ENCODE measurements at places on chromosomes 11 and 22. TPM values are rescaled to one million over a fixed set of nuclear protein-coding genes. Genes with fewer than 3 reads are reported as not detected.

The SYNGR1 gene
- total RNA-seq, result 13.0 TPM

DNA sequence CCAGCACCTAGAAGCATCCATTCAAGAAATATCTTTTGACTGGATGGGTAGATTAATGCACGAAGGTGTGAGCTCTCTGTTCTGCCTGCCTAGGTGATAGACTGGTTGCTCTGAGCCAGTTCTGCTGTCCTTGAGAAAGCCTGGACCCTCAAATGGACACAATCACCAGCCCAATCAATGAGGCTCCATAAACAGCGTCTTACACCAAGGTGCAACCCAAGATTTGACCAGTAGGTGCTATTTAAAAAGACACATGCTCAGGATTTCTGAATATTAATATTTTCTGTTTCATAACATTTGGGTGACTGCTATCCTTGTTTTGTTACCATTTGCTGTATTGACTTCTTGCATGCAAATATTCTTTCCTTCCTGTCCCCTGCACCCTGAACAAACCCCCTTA lies 39.0 kb downstream of the PAMR1 start:
- H3K27ac ChIP-seq, result no peak overlapping the region
- H3K27me3 ChIP-seq, result no peaks in the 10 kb centered on the region
- peaks cover 23% of the 10 kb centered on the region for H3K4me1 ChIP-seq
- H3K36me3 ChIP-seq, result no peaks in the 10 kb centered on the region

- H3K4me3 ChIP-seq, result peak overlapping the region; percentile 83
- peaks cover 6% of the 10 kb centered on the region for H3K4me1 ChIP-seq
- H3K27ac ChIP-seq, result peak overlapping the region; percentile 80
- DNase-seq, result peak; percentile 74
- H3K27me3 ChIP-seq, result no peaks in the 10 kb centered on the region
Measured at GRCh38 chr22:20080776-20081654, 974 bp downstream of the DGCR8 start.

GRCh38 chr22:42949159-42949558 lies 65.8 kb downstream of the PACSIN2 start:
- no peak overlapping the region for H3K4me3 ChIP-seq
- no peak overlapping the region for H3K27ac ChIP-seq
- H3K36me3 ChIP-seq, result peaks cover 2% of the 10 kb centered on the region
- DNase-seq, result peak; percentile 74
- H3K4me1 ChIP-seq, result peaks cover 9% of the 10 kb centered on the region

The MCAT gene
- total RNA-seq, result 8.5 TPM

The ZNF280B gene
- 0.33 TPM for total RNA-seq

DNA sequence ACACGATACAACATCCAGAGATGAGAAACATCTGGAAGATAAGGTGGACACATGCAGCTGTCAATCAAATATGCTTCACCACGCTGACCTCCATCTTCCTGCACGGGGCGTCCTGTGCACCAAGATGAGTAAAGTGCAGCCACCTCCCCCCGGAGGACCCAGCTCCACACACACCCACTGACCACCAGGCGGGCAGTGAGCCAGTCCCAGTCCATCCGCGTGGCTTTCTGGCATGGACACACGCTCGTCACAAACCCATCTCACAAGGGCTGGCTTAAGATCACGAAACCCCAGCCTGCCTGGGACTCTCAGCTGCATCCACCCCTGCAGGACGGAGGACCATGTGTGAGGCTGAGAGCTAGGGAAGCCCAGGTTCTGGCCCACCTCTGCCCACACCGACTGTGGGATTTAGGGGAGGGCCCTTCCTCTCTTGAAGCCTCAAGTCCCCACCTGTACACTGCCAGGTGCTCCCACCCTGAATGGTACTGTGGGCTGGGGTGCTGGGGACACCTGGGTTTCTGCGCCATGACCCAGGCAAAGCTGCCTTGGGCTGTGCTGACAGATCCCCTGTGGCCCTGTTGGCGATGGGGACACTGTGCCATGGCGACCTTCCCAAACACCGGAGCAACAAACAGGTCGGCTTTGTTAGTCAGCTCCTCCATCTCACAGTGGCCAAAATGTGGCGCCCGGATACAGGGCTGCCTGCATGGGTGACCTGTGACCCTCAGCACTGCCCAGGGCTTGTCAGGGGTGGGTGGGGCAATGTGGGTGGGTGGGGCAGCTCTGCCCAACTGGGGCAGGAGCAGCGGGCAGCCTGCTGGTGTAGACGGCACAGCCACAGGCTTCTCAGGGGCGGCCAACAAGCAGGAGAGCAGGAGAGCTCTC lies 629.0 kb downstream of the TBC1D22A start:
- no peaks in the 10 kb centered on the region for H3K4me1 ChIP-seq
- no peak for DNase-seq
- H3K27ac ChIP-seq, result no peak overlapping the region
- H3K4me3 ChIP-seq, result no peak overlapping the region
- no peaks in the 10 kb centered on the region for H3K27me3 ChIP-seq
- H3K36me3 ChIP-seq, result no peaks in the 10 kb centered on the region
